ENCODE measurements at places on chromosomes 1 and 21.

- no peak for DNase-seq
Observed at GRCh38 chr1:43015269-43015668, 56.6 kb upstream of the SLC2A1 start.

DNA sequence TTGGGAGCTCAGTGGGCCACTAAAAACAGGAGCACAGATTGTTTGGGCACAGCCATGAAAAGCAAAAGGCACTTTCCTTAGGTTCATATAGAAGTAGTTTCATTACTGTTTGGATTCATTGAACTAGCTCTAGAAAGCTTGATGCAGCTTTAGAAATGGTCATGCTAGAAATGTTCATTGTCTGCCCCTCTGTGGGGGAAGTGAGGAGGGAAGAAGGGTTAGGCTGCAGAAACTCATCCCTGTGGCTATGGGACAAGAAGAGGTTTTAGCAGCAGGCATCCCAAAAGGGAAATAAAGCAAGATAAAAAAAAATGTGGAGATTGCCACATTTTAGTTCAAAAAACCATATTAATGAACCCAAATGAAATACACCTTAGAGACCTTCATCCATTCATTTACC is 359.6 kb upstream of the PTBP2 start:
- no peak for DNase-seq

- DNase-seq, result no peak
Observed at GRCh38 chr1:150543500-150544143, 5.6 kb upstream of the ADAMTSL4 start.

GRCh38 chr1:159944623-159945455 is 574 bp downstream of the IGSF9 start:
- no peak for DNase-seq

DNA sequence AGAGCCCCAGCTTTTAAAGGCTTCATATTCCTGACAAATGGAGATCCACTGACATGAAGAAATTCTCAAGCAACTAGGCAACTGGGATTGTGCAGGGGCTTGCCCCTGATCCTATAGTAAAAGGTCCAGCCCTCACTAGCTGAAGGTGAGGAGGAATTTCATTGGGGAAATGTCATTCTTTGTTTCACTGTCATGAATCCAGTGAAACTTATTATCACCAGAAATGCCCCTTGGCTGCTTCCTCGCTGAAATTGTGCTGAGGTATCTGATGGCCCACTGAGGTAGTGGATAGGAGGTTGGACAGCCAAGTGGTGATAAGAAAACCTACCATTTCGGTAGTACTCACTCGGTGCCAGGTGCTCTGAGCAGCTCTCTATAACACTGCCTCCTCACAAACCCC is 36.2 kb downstream of the CCN1 start:
- DNase-seq, result no peak

DNA sequence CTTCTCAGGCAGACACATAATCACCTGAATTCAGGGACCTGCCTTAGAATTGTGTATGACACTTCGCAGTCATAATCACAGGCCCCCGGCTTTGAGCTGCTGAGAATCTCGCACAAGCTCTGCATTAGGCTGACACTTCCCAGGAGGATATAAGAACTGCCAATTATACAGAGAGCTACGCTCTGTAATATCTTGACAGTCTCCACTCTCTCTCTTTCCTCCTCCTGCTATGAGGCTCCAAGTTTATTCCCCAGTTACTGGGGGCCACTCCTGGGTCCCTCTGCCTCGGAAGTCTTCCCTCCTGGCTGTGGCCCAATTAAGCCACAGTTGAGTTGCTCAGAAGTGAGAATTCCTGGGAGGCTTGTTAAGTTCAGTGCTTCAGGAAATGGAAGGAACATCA is 42.7 kb downstream of the EBNA1BP2 start:
- DNase-seq, result no peak

GRCh38 chr1:18773753-18774152 is 85.7 kb downstream of the TAS1R2 start:
- no peak for DNase-seq

GRCh38 chr1:192737306-192737705 is 71.5 kb upstream of the RGS2 start:
- no peak for DNase-seq

- no peak for DNase-seq
Observed at GRCh38 chr1:226637147-226637935, 88.8 kb downstream of the STUM start.
